ENCODE measurements at places on chromosomes 16 and 17. TPM values are rescaled to one million over a fixed set of nuclear protein-coding genes. Genes with fewer than 3 reads are reported as not detected.

GRCh38 chr16:88403794-88404581, 21.2 kb downstream of the ZNF469 start:
- no peak for DNase-seq

GRCh38 chr17:67449065-67449464, 72.0 kb downstream of the PITPNC1 start:
- DNase-seq, result no peak

DNA sequence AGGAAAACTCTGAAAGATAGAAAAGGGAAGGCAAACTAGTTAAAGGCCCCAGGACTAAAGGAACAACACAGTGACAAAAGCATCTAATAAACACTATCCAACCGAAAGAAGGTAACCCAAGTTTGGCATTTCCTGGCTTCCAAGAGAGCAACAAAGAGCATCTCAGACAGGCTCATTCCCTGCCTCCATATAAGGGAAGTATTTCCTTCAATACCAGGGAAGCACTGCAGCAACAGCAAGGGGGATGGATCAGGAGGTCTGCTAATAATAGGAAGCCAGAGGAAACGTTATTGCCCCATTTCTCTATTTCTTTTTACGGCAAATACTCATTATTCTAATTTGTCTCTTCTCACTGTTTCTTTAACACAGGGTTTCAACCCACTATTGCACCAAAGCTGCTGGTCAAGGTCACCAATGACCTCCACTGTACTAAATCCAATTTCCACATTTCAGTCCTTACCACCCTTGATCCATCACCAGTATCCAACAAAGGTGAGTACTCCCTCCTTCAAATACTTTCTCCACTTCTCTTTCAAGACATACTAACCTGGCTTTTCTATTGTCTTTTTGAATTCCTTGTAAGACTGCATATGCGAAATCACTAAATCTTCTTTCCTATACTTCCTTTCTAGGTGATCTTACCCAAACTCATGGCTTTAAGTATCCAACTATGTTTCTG, 86.1 kb downstream of the KANSL1 start:
- no peak for DNase-seq

GRCh38 chr17:46764709-46765401, 53.6 kb downstream of the WNT3 start:
- peak; percentile 73 for DNase-seq

DNA sequence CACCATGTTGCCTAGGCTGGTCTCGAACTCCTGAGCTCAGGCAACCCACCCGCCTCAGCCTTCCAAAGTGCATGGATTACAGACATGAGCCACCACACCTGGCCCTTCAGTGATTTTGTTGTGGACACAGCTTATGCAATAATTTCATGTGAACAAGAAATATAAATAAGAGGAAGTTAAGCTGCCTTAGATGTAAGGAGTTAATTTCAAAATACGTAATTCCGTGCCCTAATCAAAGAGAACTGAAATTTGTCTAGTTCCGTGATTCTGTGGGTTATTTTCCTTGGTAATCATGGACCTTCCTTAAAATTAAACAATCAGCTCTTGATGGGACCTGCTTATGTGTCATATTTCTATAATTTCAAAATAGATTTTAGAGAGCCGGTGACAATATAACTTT, 11.9 kb downstream of the TVP23A start:
- no peak for DNase-seq

DNA sequence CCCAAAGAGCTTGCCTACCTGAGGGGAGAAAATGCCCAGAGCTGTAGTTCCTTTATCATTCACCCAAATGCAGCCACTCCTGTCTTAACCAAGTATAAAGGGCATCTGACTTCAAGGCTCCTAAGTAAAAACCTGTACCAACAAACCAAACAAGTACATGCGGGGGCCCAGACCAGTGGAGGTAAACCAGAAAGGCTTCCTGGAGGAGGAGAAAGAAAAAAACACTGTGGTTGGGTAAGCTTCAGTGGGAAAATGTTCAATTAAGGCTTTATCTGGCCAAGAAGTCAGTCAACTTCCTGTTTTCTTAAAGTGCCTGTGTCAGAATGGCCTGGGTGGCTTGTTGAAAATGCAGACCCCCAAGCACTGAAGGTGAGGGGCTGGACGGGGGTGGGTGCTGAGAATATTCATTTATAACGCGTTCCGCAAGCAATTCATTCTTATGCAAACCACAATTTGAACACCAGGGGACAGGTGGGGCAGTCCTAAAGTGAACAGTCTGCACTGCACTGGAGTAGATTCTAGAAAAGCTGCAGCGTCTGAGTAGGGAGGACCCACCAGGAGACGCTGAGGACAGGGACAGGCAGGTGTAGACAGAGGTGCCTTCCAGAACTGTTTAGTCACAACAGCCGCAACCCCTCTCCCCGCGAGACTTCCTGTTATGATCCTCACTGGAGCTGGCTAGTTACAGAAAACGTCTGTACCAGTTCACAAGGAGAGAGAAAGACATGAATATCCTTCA, 467.1 kb downstream of the SOX9 start:
- no peak for DNase-seq

- DNase-seq, result peak; percentile 11
Measured at GRCh38 chr16:30491744-30492308, 19.3 kb downstream of the ITGAL start.

DNA sequence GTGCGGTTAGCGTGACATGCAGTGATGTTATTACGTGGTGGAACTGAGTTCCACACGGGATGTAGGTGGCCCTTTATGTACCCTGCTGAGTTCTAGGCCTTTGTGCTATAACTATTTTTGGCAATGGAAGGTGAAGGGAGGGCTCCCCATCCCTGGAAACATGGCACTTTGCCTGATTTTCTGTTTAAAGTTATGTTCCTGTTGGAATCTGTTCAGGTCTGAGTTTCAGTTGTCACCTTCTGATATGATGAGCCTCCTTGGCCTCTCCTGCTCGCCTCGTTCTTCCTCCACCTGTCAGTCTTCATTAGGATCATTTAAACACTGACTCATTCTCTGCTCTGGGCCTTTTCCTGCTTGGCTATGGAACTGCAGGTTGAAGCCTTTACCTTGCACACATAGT, 200.6 kb downstream of the FTO start:
- DNase-seq, result no peak

The CACNG3 gene
- not detected for total RNA-seq

The ENPP7 gene
- total RNA-seq, result not detected
